ENCODE measurements at places on chromosomes 11 and 22.

DNA sequence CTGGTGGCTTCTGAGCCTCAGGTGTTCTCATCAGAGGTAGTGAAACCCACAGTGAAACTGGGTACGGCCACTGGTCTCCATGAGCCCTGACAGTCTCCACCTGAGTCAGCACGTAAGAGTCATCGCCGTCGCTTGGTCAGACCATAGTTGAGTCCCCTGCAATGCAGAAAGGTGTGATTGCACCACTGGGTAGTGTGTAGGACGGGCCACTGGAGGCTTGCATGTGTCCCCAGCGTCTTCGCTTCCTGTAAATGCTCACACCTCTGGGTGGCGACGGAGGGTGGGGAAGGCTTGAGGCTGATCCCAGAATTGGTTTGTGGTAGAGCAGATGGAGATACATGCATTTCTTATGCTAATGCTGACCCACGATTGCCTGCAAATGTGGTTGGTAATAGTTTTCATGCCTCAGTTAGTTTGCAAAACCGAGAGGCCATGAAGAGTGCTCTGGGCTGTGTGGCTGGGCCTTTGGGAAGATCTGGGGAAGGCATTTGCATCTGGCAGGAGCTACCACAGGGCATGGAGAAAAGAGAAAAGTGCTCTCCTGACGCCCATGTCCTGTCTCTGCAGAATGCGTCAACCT is 26.5 kb downstream of the CTTN start:
- peak; percentile 82 for DNase-seq

GRCh38 chr11:68146010-68146540 is 24.9 kb upstream of the CHKA start:
- no peak for DNase-seq

GRCh38 chr11:12409621-12410005 is 32.2 kb downstream of the PARVA start:
- no peak for DNase-seq

GRCh38 chr11:59770869-59771268 is 15.7 kb downstream of the STX3 start:
- no peak for DNase-seq

DNA sequence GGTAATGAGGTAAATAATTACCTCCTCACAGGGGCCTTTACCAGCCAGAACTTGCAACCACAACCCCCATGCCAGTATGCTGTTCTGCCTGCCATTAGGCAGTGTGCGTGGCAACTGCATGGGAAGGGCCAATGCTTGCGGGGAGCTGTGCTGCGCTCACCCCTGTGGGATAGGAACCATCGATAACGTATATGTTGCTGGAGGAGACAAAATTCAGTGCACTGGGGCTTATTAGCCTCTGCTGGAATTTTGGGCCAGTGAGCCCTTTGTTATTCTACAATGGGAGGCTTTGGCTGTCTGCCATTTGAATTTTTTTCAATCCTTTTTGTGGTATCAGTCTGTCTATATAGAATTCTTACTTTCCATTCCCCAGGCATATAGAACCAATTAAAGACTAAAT is 47.3 kb downstream of the PPP2R1B start:
- no peak for DNase-seq

GRCh38 chr11:64642871-64643255 is 51.8 kb downstream of the SLC22A12 start:
- no peak for DNase-seq

GRCh38 chr11:85749287-85749834 is 61.6 kb downstream of the SYTL2 start:
- DNase-seq: no peak

GRCh38 chr11:35927682-35928081 is 16.2 kb upstream of the LDLRAD3 start:
- no peak for DNase-seq

DNA sequence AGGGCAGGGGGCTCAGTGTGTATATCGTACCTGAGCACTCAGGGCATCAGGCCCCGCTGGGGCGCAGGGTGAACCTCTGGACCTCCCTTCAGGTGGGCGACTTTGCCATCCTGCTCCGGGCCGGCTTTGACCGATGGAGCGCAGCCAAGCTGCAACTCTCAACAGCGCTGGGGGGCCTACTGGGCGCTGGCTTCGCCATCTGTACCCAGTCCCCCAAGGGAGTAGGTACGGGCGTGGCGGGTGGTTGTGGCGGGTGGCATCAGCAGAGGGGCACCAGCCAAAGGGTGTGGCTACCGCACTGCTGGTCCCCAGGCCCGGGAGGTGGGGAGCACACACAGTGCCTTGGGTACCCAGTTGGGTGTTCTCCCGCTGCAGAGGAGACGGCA is 6.3 kb downstream of the SLC39A13 start:
- no peak for DNase-seq

DNA sequence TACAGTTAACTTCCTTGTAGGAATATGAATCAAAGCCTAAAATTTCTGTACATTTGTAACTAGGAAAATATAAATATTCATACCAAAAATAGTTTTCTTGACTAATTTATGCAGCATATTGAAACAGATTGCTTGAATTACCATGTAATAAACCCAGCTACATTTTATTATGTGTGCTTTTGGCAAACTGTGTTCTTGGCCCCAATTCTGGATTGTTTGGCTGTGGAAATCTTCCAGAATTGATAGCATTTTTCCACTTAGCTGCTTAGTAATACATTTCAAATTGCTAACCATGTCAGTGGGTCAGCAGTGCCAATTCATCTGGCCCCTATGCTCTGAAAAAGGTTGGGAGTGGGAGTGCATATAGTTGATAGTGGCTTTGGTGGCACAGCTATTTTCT is 32.3 kb downstream of the PDHX start:
- no peak for DNase-seq

DNA sequence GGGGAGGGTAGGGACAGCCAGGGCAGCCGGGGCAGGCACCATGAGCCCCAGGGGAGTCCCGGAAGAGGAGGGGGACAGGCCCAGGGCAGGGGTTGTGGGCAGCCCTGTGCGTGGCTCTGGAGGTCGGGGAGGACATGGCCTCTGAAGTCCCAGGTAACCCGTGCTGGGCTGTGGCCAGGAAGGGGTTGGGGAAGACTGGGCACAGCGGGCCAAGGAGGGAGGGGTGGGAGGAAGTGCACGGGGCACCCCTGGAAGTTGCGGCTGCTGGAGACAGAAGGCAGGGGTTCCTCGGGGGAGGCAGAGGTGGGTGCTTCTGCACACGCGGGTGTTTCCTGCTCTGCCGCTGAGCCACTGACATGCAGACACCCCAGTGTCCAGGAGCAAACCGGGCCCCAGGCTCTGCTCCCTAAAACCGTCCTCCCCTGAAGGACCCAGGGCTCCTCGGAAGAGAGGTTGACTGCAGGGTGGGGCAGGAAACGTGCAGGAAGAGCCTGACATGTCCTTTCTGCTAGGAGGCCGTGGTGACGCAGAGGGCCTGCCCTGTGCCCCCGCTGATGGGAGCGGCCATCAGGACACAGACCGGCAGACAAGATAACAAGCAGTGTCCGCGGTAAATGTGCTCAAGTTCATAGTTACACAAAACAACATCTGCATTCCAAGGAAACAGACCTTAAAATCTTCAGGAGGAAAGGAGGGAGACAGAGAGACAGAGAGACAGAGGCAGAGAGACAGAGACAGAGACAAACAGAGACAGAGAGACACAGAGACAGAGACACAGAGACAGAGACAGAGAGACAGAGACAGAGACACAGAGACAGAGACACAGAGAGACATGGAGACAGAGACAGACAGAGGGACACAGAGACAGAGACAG is 5.7 kb downstream of the TNNI2 start:
- no peak for DNase-seq

DNA sequence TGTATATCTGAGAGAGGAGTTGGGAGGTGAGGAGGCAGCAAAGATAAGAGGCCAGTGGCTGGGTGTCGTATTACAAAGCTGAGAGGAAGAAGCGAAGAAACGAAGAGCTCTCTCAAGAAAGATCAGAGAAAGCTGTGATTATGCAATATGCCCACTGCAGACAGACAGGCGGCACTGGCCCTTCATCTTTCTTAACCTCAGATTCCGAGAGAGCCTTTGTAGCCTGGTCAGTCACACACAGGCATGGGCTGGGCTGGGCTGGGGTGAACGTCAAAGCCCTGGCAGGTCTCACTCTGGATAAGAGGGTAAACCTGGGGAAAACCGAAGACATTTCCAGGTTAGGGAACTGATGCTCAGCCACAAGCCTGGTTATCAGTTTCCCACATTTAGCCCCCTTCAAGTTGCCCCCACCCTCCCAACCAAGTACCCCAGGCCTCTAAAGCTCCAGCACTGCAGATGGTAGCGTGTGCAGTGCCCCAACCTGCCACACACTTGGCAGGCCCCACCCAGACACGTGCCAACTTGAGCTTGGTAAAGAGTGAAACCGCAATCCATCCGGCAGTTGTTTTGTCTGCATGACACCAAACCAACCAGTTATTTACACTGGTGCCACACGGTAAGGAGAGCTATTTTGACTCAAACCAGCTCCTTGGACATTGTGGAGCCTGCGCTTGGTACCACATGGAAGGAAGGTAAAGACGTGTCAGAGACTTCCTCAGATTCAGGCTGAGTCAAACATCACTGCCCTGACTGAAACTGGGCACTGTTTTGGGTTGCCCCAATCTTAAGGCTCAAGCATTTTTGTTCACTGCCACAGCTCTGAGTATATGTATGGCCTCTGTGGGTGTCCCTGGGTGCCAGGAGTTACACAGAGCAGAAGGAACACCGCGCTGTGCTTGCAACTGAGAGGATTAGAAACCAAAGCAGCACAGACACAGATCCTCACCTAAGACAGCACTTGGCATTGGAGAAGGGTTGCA is 135.9 kb downstream of the FDX1 start:
- no peak for DNase-seq

GRCh38 chr11:105092256-105093239 is 47.0 kb downstream of the CARD18 start:
- no peak for DNase-seq

- DNase-seq: peak; percentile 66
Observed at GRCh38 chr11:70324376-70325115, 54.1 kb downstream of the PPFIA1 start.

DNA sequence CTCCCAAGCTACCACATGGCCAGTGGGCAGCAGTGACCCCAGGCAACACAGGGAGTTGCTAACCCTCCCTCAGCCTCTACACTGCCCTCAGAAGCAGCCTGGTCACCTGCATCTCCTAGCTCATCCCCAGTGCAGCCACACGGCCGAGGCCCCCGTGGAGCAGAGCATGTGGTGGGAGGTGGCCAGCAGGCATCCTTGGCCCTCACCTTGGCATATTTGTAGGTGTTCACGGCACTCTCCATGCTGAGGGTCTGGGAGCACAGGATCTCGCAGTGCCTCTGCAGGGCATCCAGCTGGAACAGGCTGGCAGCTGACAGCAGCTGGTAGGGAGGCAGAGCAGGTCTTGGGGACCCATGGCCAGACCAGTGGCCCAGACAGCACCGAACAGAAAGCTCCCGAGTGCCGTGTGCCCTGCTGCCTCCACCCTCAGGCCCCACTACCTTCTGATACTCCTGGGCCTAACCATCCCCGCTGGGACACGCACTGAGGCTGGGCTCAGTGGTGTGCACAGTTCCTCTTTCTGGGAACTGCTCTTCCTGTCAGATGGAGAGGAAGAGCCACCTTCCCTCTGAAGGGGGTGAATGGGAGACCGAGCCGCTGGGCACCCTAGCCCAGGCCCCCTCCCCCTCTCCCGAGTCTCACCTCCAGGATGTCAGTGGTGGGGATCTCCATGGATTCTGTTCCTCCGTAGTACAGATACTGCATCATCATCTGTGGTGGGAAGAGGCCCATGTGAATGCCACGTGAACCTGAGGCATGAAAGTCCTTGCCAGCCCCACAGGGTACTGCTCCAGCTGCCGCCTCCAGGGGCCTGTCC is 48.8 kb downstream of the NAT10 start:
- peak; percentile 59 for DNase-seq

- no peak for DNase-seq
Observed at GRCh38 chr11:77669848-77670511, 32.4 kb upstream of the CLNS1A start.

Measured in GM12865 (cell line).